Neural crest cell (in vitro differentiated cells): ENCODE measurements at places on chromosomes 4 and X. TPM values are rescaled to one million over a fixed set of nuclear protein-coding genes. Genes with fewer than 3 reads are reported as not detected.

The IBSP gene
- not detected in 2 replicates for total RNA-seq

DNA sequence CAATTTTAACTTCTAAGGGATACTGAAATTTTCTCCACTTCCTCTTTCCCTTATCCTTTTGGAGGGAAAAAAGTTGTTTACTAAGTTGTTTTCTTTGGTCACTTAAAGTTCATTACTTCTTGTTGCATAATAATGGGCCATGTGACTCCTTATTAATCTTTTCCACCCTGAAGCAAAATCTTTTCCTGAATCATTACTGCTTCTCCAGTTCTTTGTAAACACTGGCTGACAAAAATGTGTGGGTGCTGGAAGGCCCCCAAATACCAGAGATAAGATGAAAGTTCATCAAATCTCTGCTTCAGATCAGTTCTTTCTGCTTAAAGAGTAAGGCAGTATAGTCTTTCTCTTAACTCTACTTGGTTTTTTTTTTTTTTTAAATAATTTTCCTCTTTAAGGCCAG, 108.9 kb upstream of the NHS start:
- no peak overlapping the region for H3K4me3 ChIP-seq
- H3K27ac ChIP-seq = no peak overlapping the region
- no peaks in the 10 kb centered on the region for H3K27me3 ChIP-seq
- peaks cover 13% of the 10 kb centered on the region for H3K36me3 ChIP-seq

GRCh38 chr4:111924696-111925095, 220.6 kb upstream of the FAM241A start:
- no peak for DNase-seq
- H3K27me3 ChIP-seq = no peaks in the 10 kb centered on the region
- no peak overlapping the region for H3K27ac ChIP-seq
- H3K4me3 ChIP-seq = no peak overlapping the region
- H3K4me1 ChIP-seq = no peaks in the 10 kb centered on the region
- H3K36me3 ChIP-seq = no peaks in the 10 kb centered on the region

The CABS1 gene
- total RNA-seq = not detected in 2 replicates

GRCh38 chr4:825063-825970, 612 bp downstream of the CPLX1 start:
- no peak overlapping the region for H3K27ac ChIP-seq
- no peak overlapping the region for H3K4me3 ChIP-seq
- H3K36me3 ChIP-seq = no peaks in the 10 kb centered on the region
- H3K27me3 ChIP-seq = peaks cover 72% of the 10 kb centered on the region

The SASH3 gene
- total RNA-seq = not detected in 2 replicates

The TEC gene
- 0.21 and 0.25 TPM in 2 replicates for total RNA-seq

GRCh38 chr4:39714166-39714565, 16.2 kb downstream of the UBE2K start:
- DNase-seq = no peak
- H3K27me3 ChIP-seq = no peaks in the 10 kb centered on the region
- no peak overlapping the region for H3K4me3 ChIP-seq
- H3K4me1 ChIP-seq = peaks cover 17% of the 10 kb centered on the region
- no peak overlapping the region for H3K27ac ChIP-seq
